RPMI8226 (cell line): ENCODE measurements at places on chromosomes 5 and 9.

- DNase-seq, result no peak
These were observed 286.8 kb downstream of the SPATA31D1 start for GRCh38 chr9:82275258-82275927.

DNA sequence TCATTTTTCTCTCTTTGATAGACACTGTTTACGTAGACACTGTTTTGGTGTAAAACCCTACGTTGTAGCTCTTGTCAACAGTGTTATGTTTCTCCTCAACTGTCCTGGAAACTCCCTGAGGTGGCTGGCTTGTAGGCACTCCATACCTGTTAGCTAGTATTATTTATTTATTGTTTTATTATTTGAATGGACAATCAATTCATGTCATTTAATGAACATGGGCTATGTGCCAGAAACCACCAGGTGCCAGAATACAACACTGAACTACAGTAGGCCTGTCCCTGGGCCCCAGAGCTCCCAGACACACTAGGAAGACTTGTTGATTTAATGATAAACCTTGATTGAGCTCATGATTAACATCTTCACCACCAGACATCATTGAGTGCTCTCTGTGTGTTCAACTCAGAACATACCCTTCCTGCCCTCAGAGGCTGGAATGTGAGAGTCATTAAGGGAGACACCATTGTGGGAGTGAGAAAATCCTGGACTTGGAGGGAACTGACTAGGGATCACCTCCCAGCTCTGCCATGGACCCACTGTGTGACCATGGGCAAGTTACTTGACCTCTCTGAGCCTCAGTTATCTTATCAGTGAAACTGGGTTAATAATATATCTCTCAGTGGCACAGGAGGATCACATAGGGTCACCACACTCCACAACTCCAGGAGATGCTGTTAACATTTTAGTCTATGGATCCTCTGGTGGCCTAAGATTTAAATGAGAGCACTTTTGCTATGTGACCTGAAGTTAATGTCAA lies 19.2 kb downstream of the IRF1 start:
- DNase-seq, result no peak

- DNase-seq, result no peak
These were observed 316.5 kb downstream of the ICE1 start for GRCh38 chr5:5738797-5739489.

GRCh38 chr5:78659114-78659513 lies 10.5 kb upstream of the LHFPL2 start:
- DNase-seq, result peak; percentile 28

DNA sequence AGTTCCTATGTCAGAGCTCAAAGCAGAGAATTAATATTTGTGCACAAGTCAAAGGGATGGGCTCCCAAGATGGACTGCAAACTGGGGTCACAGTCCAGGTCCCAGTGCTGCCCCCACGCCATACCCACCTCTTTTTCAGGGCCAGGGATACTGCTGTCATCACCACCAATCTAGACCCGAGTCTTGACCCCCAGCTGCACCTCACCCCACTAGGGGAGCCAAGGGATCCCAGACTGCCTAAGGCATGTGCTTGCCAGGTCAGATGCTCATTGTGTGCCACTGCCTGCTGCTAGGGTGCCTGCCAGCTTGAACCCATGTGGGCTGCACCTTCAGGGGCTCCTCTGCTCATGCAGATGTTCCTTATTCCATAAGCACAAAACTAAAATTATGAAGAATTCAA lies 215.6 kb upstream of the NREP start:
- DNase-seq, result no peak

GRCh38 chr9:121207371-121207940 lies 5.8 kb upstream of the RAB14 start:
- peak; percentile 27 for DNase-seq

GRCh38 chr9:114894609-114895433 lies 35.6 kb downstream of the TNFSF8 start:
- DNase-seq, result no peak

- DNase-seq, result no peak
These were observed 37.3 kb downstream of the PCDH1 start for GRCh38 chr5:141840826-141841360.

- DNase-seq, result no peak
These were observed 154.0 kb downstream of the SNCAIP start for GRCh38 chr5:122465994-122466393.

- no peak for DNase-seq
These were observed 86.2 kb downstream of the OTULIN start for GRCh38 chr5:14750712-14751111.

- DNase-seq, result no peak
These were observed 1.1 kb downstream of the GALNT10 start for GRCh38 chr5:154191467-154192261.

- no peak for DNase-seq
These were observed 6.1 kb upstream of the HMHB1 start for GRCh38 chr5:143805861-143806260.

DNA sequence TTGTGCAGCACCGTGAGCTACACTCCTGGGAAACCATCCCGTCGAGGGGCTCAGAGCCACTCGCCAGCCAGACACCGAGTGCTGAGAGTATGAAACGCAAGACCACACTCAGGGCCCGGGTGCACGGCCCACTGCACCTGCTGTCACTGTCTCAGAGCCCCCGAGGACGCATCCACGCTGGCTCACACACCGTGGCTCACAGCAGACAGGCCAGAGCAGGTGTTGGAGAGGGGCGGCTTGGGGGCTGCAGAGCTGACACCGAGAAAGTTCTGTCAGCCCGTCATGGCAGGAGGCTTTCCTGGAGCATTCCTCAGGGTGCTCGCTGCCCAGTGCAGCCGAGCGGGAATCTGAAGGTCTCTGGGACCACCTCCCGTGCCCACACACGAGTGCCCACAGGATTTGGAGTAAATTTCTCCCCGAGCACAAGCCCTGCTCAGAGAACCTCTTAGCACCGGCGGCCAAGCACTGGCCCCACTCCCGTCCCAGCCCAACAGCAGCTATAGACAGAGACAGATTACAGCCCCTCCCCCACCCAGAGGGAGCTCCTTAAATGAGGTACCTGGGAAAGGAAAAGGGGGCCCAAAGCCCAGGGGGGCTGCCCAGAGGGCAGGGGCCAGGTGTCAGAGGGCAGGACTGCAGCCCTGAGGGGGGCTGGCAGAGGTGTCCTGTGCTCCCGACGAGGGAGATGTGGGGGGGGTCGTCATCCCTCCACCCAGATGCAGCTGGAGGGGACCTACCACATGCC lies 56.0 kb upstream of the SARDH start:
- no peak for DNase-seq

- DNase-seq, result no peak
These were observed 1.3 kb downstream of the BRD3OS start for GRCh38 chr9:134026581-134026980.

DNA sequence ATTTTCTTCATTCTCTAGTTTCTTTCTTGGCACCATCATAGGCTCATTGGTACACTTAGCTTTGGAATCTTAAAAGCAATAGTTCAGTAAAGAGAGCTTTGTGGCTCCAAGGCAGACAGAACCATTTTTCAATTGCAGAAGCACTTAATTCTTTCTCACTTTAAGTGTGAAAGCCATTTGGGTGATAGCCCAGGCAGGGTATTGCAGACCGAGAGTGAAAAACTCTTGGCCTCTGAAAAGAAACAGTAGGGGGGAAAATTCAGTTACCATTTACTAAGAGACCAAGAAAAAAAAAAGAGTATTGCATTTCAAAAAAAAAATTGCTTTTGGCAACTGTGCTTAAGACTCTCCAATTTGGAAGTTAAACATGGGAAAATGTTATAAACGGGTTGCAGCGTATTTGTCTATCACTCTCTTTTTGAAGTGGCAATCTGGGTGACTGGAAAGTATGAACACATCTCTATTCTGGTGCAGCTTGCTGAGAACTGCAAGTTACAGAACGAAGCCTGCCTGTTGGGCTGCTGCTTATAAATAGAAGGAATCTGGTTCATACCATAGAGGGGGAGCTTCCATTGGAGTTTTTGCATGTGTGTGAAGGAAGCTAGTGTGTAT lies 170.5 kb downstream of the TLE4 start:
- DNase-seq, result no peak

- DNase-seq, result no peak
These were observed 4.7 kb downstream of the KLHL3 start for GRCh38 chr5:137731176-137731575.

DNA sequence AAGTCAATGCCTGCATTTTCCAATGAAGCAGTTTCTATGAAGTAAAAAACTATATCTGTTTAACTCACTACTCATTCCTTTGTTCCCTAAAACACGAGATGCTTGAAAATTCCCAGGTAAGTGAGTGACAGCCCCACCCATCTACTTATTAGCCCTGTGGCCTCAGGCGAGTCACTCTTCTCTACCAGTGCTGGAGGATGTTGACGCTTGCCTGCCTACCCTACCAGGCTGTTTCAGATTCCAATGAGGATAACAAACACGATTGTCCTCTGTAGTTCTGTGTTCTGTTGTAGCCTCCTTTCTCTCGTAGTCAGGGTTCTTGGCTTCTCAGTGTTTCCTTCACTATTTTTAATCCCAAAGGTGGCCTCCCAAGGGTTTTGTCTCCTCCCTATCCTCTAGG lies 388.8 kb downstream of the KDM4C start:
- DNase-seq, result no peak

DNA sequence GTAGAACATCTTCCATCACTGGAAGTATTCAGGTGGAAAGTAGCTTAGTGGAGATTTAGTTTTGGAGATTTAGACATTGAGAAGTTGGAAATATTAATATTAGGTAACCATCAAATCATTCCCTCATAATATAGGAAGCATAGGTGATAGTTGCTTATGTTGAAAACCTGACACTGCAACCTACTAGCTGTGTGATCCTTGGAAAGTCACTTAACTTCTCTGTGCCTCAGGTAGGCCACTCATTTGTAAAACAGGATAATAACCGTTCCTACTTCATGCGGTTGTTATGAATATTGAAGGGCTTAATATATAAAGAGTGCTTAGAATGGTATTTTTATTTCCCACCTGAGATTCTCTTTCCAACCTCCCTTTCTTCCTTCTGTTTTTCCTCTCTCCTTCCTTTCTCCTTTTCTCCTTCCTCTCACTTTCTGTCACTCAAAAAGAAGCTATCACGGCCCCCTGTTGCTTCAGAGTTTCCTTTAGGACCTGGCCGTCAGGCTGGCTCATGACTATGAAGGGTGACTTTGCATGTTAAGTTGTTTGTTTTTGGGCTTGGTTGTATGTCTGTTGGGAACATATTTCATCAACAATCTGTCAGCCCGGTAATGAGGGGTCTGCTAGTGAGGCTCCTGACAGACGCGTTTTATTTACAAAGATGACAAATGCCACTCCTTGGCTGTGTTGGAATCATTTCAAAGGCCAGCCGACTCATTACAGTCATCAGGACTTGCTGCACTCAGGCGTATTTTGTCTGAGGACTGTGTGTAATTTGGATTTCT lies 31.0 kb downstream of the DOCK2 start:
- no peak for DNase-seq

DNA sequence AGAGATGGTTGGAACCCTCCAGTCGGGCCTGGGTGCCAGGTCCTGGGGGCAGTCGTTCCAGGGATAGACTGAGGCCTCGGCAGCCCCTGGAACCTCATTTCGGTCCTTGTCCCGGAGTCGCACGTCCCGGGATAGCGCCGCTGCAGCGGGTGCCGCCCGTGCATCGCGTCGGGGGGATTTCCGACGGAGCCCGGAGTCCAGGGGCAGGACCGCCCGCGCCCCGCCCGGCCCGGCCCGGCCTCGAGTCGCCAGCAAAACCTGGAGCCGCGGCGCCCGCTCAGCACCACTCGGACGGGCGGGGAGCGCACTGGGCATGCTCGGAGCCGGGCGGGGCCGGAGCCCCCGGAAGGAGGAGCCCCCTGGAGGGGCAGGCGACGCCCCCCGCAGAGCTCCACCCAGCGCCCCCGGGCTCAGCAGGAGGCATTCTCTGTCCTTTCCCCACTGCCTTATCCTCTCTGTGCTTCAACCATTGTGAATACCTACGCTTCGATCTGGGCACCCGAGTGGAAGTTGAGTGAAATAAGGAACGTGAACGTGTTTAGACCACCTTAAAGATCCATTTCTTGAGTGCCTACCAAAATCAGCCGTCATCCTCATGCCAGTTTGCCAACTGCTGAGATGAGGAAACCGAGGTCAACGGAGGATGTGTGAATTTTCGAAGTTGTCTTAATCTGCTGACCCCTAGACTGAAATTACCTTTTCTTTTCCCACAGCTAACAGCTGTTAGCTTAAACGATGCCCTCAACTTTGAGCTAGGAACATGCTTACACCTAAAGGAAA lies 1.7 kb upstream of the PTPN3 start:
- no peak for DNase-seq

DNA sequence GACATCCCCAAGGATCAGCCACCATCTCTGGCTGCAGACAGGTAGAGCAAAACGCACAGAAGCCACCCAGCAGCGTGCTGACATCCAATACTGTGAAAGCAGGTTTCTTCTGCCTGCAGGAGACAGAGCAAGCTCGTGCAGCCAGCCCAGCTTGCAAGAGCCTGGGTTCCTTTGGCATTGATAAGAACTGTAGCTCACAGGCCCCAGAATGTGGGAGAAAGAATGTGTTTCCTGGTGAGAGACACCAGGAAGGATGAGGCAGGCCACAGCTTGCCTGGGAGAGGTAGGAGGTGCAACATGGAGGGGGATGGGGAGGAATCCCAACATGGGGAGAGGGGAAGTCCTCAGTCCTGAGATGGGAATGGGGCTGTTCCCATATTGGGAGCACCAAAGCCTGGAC lies 34.0 kb upstream of the ARAP3 start:
- DNase-seq, result peak; percentile 28

- no peak for DNase-seq
These were observed 19.1 kb downstream of the TPPP start for GRCh38 chr5:673831-674629.

DNA sequence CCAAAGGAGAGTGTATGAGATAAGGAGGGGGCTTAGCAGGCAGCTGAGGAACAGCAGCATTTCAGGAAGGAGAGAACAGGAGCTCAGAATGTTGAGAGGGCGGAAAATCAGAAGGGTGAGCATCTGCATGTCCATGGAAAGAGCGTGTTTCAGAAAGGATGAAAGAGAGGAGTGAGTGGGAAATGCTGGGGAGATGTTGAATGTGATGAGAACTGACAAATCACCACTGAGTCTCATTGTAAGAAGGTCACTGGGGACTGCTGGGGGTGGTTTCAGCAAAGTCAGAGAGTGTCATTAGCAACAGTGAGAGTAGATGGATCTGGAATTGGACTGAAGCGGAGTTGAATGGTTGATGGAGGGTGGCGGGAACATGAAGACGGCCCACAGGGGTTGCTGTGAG lies 65.8 kb downstream of the ANKRD33B start:
- no peak for DNase-seq

- DNase-seq, result no peak
These were observed 85.1 kb downstream of the FGF1 start for GRCh38 chr5:142600611-142601358.

- DNase-seq, result no peak
These were observed 225.2 kb downstream of the NPR3 start for GRCh38 chr5:32936329-32936728.
